ENCODE measurements at places on chromosomes 13 and 19. TPM values are rescaled to one million over a fixed set of nuclear protein-coding genes. Genes with fewer than 3 reads are reported as not detected.

Gene LYPD4
- not detected for total RNA-seq

Gene NKPD1
- total RNA-seq, result 1.2 TPM

Gene GRIN3B
- not detected for total RNA-seq

Gene NXNL1
- total RNA-seq, result not detected

Gene FOSB
- 4.2 TPM for total RNA-seq

Gene ENOX1
- total RNA-seq, result not detected

Gene UCHL3
- 17.5 TPM for total RNA-seq

Gene ATG4D
- total RNA-seq, result 58.6 TPM

Gene CD37
- total RNA-seq, result 330 TPM

Gene ACTMAP
- 5.2 TPM for total RNA-seq

Gene PPM1N
- total RNA-seq, result 5.8 TPM

Gene ZNF85
- total RNA-seq, result 7.6 TPM

Gene ZNF433
- total RNA-seq, result 0.44 TPM

Gene PNMA8A
- total RNA-seq, result not detected

Gene TDRD3
- total RNA-seq, result 29.4 TPM

Gene RAP2A
- 24.0 TPM for total RNA-seq

Gene C19orf85
- not detected for total RNA-seq

Gene CACNG6
- total RNA-seq, result not detected

Gene RNF17
- not detected for total RNA-seq

Gene COX6B2
- not detected for total RNA-seq

Gene RXFP2
- not detected for total RNA-seq

Gene GPR4
- total RNA-seq, result not detected

Gene TEX101
- total RNA-seq, result not detected

Gene IRF3
- 366 TPM for total RNA-seq

Gene BRME1
- 3.8 TPM for total RNA-seq

Gene SYT5
- not detected for total RNA-seq

Gene NLRP9
- not detected for total RNA-seq

Gene PLEKHA4
- total RNA-seq, result 2.8 TPM

Gene DLEU7
- total RNA-seq, result not detected

Gene ZNF134
- total RNA-seq, result 32.1 TPM

Gene ZNF530
- 9.9 TPM for total RNA-seq

Gene PSG7
- not detected for total RNA-seq

Gene SMAD9
- total RNA-seq, result not detected

Gene ZNF418
- total RNA-seq, result 9.7 TPM

Gene WIZ
- total RNA-seq, result 30.0 TPM

Gene CEACAM16
- not detected for total RNA-seq

Gene ERFL
- total RNA-seq, result 6.6 TPM

Gene ZNF607
- total RNA-seq, result 11.8 TPM

Gene STX10
- 63.7 TPM for total RNA-seq

Gene FRY
- 15.8 TPM for total RNA-seq

Gene STARD13
- 0.44 TPM for total RNA-seq

Gene ALDH16A1
- total RNA-seq, result 32.6 TPM

Gene BSPH1
- total RNA-seq, result not detected

Gene TMEM38A
- total RNA-seq, result 0.67 TPM

Gene IGSF23
- not detected for total RNA-seq

Data from CD4-positive, alpha-beta memory T cell (primary cell).